ENCODE measurements at places on chromosomes 1 and 21. TPM values are rescaled to one million over a fixed set of nuclear protein-coding genes. Genes with fewer than 3 reads are reported as not detected.
A peak's percentile ranks its signal among the peaks of the same experiment; 100 is the strongest.

Gene CSTB
- 18.9 TPM for total RNA-seq

- no peak for DNase-seq
Measured at GRCh38 chr1:12065872-12066271, 2.8 kb downstream of the TNFRSF8 start.

GRCh38 chr1:226737819-226738420 lies 1.2 kb downstream of the ITPKB start:
- peak; percentile 63 for DNase-seq

- peak; percentile 83 for DNase-seq
Measured at GRCh38 chr1:23558140-23558871, 995 bp downstream of the ID3 start.

- no peak for DNase-seq
Measured at GRCh38 chr1:211196880-211197279, 62.3 kb upstream of the RCOR3 start.

GRCh38 chr1:76428028-76428427 lies 353.5 kb downstream of the ST6GALNAC3 start:
- no peak for DNase-seq

GRCh38 chr1:65064981-65065380 lies 83.0 kb upstream of the AK4 start:
- no peak for DNase-seq

Gene NBPF14
- total RNA-seq = 19.5 TPM

DNA sequence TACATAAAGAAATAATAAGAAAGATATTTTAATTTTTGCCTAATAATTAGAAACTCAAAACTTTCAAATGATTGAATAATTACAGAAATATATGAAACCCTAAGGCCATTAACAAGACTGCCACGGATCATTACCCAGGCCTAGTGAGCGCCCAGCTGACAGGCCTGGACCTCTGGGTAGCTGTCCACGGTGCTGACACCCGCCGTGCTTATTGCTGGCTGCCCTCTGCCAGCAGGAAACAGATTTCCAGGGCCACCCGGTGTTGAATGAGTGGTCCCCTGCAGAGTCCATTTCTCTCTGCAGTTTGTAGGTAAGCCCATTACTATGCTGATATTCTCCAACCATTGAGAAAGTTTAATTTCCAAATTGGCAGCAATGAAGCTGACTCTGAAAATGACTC lies 254.4 kb upstream of the GJB5 start:
- no peak for DNase-seq
